ENCODE measurements at places on chromosomes 5 and 9. TPM values are rescaled to one million over a fixed set of nuclear protein-coding genes. Genes with fewer than 3 reads are reported as not detected.
A peak's percentile ranks its signal among the peaks of the same experiment; 100 is the strongest.

The SURF1 gene
- polyA plus RNA-seq: 51.9 TPM

DNA sequence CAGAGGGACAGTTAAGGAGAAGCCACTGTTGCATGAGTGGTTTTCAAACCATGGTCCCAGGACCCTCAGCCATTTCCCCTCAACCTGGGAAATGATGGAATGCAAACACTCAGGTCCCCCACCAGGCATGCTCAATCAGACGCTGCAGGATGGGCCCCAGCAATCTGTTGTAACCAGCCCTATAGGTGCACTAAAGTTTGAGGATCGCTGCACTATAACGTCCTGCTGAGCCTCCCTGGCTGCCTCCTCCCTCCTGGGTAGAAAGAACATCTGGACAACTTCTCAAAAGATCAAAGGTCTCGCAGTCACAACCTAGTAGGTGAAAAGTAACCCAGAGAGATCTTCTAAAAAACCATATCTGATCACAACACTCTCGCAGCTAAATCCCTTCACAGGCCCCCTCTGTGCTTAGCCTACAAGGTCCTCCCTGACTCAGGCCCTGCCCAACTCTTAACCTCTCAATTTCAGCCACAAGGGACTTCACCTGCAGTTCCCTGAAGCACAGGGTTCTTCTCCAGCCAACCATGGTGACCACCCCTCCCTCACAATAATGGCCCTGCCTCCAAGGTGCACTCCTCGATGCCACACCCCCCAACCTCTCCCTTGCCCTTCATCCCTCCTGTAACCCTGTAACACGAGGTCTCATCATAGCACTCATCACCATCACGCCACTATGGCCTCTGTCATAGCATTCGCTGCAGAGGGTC lies 3.5 kb downstream of the SHB start:
- DNase-seq: no peak

The PCDHGA6 gene
- 8.5 TPM for polyA plus RNA-seq

- no peak for DNase-seq
Measured at GRCh38 chr5:94632024-94632423, 13.6 kb downstream of the SLF1 start.

DNA sequence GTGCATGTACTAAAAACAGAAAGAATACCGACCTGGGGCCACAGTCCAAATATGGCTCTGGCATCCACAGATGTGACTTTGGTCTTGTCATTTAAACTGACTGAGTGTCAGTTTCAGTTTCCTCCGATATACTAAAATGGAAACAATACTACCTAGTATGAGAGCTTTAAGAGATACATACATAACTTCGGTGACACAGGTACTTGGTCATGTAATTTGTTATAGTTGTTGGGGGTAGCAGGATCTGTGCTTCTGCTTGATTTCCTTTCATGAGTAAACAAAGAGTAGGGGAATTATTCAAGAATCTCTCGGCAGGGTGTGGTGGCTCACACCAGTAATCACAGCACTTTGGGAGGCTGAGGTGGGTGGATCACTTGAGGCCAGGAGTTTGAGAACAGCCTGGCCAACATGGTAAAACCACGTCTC lies 32.1 kb downstream of the MTMR12 start:
- DNase-seq: no peak

GRCh38 chr5:14153932-14154731 lies 11.0 kb downstream of the TRIO start:
- peak; percentile 72 for DNase-seq

DNA sequence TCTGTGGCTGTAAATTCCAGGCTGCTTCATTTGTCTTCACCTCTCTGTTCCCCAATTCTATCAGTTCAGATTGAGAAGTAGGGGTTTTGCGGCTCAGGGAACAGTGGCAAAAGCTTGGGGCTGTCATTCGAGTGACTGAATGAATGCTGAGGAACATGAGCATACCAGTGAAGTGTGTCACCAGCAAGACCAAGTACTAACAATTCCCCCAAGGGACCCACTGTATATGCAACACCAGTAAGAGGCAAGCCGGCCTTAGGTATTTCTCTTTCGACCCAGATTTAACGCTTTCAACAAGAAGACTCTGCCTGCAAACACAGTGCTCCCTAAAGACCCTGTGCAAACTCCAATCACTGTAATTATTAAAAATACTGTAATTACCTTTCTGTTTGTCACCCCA lies 25.8 kb downstream of the KLHL3 start:
- no peak for DNase-seq

- no peak for DNase-seq
Measured at GRCh38 chr5:14218897-14219573, 75.9 kb downstream of the TRIO start.

DNA sequence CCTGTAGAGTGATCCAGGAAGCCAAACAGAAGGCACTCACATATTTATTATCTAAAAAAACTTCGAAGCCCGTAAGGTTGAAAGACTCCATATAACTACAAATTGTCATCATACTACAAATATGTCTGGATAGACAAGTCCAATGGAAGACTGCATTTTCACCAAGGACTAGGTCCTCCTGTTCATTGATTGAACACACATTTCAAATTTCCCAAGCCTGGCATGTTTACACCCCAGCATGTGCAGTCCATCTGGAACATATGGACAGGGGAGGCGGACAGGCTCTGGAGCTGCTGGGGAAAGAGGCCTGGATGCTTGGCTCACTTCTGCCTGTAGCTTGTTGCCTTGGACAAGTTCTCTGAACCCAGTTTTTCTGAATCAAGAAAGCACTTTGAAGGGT lies 378.7 kb downstream of the ENC1 start:
- no peak for DNase-seq

GRCh38 chr9:124685217-124685616 lies 85.9 kb downstream of the NR6A1 start:
- DNase-seq: no peak

The C9orf43 gene
- 1.2 TPM for polyA plus RNA-seq

DNA sequence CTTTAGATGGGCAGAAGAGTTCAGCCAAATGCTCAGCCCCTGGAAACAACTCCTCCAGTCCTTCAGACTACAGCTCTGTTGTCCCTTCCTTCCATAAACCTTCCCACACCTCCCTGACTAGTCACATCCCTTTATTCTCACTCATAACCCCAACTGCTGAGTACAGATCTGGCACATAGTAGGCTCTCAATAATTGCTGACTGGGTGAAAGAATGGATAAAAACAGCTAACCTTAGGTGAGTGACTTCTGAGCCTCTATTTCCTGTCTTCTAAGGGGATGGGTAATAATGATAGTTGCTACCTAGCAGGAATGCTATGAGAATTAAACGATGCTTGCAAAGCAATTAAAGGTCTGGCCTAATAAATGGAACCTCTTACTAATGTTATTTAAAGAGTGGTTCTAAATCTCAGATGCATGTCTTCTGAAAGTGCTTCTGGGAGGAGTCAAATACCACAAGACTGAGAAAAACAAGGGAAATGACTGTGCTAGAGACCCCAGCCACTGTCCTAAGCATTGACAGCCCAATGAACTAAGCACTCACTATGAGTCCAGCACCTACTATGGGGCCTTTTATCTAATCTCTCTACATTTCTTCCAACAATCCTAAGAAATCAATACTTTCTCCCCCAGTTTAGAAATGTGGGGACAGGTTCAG lies 2.5 kb upstream of the NR6A1 start:
- no peak for DNase-seq

- peak; percentile 20 for DNase-seq
Measured at GRCh38 chr5:19987612-19988361, at the start of gene CDH18. TSS of gene CDH18 (minus strand) at chr5:19988200. CDS start at chr5:19838986, 149,214 bp downstream.

The TTC23L gene
- polyA plus RNA-seq: 4.8 TPM

All from renal pelvis (tissue), 12 donors.